ENCODE measurements at places on chromosomes 6 and 20.

DNA sequence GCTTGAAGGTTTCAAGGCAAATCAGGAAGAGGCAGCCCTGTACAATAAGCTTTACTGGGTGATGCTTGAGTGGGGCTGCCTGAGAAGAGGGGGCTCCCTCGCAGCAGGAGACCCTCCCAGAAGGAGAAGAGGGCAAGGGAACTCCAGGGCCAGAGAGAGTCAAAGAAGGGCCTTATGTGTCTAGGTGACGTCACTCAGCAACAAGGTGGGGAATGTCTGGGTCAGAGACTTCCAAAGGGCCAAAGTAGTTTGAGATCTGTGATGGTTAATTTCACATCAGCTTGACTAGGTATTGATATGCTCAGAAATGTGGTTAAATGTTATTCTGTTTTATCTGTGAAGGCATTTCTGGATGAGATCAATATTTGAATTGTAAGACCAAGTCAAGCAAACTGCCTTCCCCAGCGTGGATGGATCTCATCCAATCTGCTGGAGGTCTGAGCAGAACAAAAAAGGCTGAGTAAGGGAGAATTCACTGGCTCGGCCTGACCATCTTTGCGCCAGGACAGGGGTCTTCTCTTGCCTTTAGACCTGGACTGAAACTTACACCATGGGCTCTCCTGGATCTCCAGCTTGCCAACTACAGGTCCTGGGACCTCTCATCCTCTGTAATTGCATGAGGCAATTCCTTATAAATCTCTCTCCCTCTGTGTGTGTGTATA is 35.9 kb downstream of the MAS1 start:
- no peak for DNase-seq

- DNase-seq = peak; percentile 4
These were observed 229.1 kb downstream of the PLCB1 start for GRCh38 chr20:8361006-8361652.

DNA sequence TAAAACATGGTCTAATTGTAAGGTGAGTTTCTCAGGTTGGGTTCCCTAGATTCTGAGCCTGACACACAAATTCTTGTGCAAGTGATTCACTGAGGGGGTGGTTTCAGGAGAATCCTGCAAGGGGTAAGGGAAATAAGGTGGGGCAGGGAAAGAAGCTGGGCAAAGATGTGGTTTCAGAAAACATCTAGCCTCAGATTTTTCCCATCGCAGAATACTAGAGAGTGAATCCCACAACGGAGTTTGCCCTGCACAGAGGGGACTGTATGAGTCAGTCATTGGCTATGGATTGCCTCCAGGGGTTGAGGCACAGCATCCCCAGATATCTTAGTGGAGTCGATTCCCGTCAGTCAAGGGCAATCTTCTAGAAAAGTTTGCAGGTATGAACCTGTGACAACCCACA is 65.2 kb downstream of the PRL start:
- no peak for DNase-seq

GRCh38 chr20:16654858-16655535 is 74.8 kb upstream of the SNRPB2 start:
- no peak for DNase-seq

- DNase-seq = no peak
These were observed 16.8 kb downstream of the SRSF3 start for GRCh38 chr6:36610956-36611336.

GRCh38 chr6:170554796-170555137 is 598 bp downstream of the TBP start:
- no peak for DNase-seq

- DNase-seq = no peak
These were observed 87.6 kb upstream of the E2F3 start for GRCh38 chr6:20313960-20314530.

- no peak for DNase-seq
These were observed 113.1 kb upstream of the NEDD9 start for GRCh38 chr6:11345536-11345935.

DNA sequence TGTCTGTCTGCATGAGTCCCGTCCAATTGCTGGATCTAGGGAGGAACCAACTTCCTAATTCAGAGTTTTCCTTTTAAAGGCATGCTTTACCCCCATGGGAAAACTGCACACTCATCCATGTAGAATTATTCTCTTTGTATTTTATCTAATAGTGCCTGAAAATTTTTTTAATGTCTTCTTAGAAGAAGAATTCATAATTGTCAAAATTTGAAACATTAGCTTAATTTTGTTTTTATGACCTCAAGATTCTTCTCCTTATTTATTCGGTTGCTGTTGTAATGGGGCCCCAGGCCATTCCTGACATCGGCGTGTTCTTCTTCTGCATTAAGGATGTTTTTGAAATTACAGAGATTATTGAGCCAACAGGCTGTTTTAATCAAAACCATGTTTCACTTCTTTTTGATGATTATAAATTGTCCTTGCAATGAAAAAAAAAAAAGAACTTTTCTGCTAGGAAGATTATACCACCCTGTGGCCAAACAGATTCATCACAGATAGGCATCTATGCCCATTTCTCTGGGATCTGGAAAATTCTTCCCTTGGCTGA is 100.3 kb downstream of the ZNF217 start:
- DNase-seq = no peak

GRCh38 chr20:6134592-6134991 is 11.8 kb upstream of the FERMT1 start:
- no peak for DNase-seq

DNA sequence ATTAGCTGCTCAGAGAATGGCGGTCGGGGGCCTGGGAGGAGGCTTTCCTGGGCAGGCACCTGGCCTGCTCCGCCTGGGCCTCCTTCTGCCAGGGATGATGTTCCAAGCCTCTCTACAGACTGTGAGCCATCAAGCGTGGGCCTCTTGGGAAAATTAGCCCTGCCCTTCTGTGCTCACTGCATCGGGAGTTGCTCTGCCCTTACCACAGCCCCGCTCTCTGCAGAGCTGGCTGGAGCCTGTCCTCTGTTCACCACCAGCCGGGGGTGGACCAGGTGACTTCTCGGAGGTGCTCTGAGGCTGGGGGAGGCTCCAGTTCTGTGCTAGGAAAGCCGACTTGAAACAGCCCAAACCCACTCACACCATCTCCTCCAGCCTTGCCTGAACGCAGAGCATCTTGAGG is 24.2 kb downstream of the MDGA1 start:
- DNase-seq = no peak

DNA sequence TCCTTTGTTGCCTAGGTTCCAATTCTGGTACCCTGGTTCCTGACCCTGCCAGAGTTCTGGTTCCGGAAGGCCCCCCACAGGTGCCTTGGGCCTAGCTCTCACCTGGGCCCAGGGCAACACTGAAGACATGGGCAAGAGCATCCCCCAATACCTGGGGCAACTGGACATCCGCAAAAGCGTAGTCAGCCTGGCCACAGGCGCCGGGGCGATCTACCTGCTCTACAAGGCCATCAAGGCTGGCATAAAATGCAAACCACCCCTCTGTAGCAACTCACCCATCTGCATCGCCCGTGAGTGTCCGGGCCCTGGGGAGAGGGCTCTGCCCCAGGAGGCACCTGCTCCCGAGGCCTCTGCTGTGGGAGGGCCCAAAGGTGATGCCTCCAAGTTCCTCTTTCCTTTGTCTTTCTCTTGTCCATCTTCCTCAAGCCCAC is at the start of gene ARMC12:
Gene ARMC12, plus strand, starts transcription at position 51 of the 431 bp plus-strand sequence. Its CDS starts 77 bp downstream, at position 128.
- no peak for DNase-seq

DNA sequence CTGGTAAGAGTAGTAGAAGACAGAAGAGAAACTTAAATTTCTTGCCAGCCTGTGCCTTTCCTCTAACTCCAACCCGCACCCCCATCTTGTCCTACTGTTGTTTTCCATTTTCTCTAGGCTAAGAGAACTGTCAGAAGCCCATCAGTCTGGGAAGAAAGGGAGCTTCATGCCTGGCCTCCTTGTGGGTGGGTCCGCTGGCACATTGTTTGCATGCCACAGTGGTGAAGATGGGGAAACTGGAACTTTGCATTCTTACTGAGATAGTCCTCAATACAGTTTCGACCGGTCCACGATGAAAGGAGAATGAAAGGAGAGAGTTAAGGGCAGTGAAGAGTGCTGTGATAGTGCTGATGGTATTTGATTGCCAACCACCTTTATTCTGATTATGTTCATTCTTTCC is 103.1 kb downstream of the TCP11 start:
- DNase-seq = no peak

GRCh38 chr6:125843593-125843992 is 52.8 kb downstream of the NCOA7 start:
- DNase-seq = no peak

- no peak for DNase-seq
These were observed 35.8 kb downstream of the GCNT2 start for GRCh38 chr6:10556992-10557391.

DNA sequence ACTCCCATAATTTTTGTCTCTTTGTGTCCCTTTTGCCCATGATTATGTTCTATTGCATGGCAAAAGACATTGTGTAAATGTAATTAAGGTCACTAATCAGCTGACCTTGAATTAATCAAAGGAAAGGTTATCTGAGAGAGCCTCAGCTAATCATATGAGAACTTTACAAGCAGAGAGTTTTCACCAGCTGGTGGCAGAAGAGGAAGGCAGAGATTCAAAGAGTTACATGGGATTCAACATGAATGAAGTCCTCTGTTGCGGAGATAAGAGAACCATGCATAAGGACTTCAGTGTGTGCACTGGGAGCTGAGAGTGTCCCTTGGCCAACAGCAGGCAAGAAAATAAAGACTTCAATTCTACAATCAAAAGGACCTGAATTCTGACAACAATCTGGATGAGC is 494.1 kb upstream of the ARID1B start:
- DNase-seq = no peak

DNA sequence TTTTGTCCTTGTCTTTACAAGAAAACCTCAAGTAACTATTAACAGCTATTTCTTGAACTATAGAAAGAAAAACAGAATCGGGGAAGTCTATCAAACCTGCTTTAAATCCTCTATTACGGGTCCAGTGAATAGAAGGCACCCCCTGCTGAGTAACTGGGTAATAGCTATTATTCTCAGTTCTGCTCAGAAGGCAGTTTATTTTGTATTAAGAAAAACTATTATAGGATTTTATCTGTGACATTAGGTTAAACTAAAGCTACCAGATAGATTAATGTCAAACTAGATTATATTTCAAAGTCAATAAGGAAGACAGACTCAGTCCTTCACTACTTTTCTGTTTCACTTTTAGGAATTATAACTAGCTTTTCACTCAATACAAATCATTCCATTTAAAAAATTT is 93.7 kb downstream of the DST start:
- no peak for DNase-seq

- no peak for DNase-seq
These were observed 2.9 kb downstream of the TPD52L1 start for GRCh38 chr6:125156496-125156895.

DNA sequence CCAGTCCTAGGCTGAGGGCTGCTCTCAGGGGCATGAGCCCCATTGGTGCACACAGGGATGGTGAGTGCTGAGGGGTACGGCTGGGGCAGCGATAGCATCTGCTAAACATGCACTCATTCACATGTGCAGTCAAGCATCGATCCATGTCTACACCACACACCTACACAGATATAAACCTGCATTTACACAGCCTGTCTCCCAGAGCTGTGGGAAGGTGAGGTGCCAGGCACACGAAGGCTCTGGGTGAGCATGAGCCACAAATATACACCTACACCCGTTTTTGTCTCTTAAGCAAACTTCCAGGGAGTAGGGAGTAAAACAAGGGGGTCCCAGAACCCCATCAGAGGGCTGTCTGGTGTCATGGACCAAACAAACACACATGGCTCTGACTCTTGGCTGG is 99.3 kb downstream of the GRM4 start:
- no peak for DNase-seq

- DNase-seq = no peak
These were observed 476 bp upstream of the BCKDHB start for GRCh38 chr6:80105972-80106417.

GRCh38 chr20:2771631-2772080 is 28.8 kb downstream of the CPXM1 start:
- no peak for DNase-seq

GRCh38 chr20:37627060-37627766 is 66.6 kb upstream of the CTNNBL1 start:
- DNase-seq = no peak

Measured in stimulated activated CD8-positive, alpha-beta memory T cell treated with anti-CD3 and anti-CD28 coated beads, Interleukin-15, amount 100 ng/mL, for 48 hours (primary cell).